ENCODE measurements at places on chromosomes 16 and 17. TPM values are rescaled to one million over a fixed set of nuclear protein-coding genes. Genes with fewer than 3 reads are reported as not detected.

GRCh38 chr17:51710634-51710979 lies 447.9 kb downstream of the CA10 start:
- DNase-seq: no peak

GRCh38 chr17:18992454-18993130 lies 12.0 kb downstream of the FAM83G start:
- no peak for DNase-seq

- no peak for DNase-seq
Observed at GRCh38 chr17:82548681-82549303, 29.3 kb downstream of the FOXK2 start.

- DNase-seq: no peak
Observed at GRCh38 chr17:55233840-55234239, 30.9 kb upstream of the HLF start.

GRCh38 chr16:69566240-69566980 lies 644 bp downstream of the NFAT5 start:
- DNase-seq: peak; percentile 70

DNA sequence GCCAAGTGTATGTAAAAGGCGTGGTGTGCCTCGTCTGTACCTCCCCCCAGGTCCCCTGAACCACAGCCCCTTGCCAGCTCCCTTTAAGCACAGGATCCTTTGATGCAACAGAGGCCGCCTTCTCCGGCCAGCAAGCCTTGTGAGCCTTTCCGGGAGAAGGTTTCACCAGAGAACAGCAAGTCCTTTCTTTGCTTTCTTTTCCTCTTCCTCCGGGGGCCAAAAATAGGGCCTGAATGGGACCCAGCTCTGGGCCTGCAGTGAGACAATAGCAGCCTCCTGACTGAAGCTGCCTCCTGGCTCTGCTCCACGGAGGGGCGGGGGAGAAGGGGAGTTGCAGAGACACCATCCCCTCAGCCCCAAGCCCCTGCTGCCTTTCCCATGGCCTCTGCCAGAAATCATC lies 9.0 kb downstream of the ADGRG1 start:
- no peak for DNase-seq

GRCh38 chr17:76271669-76272540 lies 6.8 kb downstream of the UBALD2 start:
- DNase-seq: peak; percentile 17

DNA sequence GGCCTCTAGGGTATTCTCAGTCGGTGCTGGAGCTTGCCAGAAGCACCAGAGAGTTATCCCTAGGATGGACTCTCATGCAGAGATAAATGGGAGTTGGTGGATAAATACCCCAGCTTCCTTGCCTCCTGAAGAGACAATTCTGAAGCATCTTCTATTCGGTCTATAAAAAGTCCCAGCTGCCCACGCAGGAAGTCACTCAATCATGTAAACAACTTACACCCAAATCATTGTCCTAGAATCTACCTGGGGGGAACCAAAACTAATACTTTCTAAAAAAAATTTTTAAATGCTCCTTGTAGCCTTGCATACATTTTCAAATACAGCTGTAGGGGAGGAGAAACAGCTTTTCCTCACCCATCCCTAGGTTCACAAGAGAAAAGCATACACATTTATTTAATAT lies 66.6 kb upstream of the ELAC2 start:
- no peak for DNase-seq

DNA sequence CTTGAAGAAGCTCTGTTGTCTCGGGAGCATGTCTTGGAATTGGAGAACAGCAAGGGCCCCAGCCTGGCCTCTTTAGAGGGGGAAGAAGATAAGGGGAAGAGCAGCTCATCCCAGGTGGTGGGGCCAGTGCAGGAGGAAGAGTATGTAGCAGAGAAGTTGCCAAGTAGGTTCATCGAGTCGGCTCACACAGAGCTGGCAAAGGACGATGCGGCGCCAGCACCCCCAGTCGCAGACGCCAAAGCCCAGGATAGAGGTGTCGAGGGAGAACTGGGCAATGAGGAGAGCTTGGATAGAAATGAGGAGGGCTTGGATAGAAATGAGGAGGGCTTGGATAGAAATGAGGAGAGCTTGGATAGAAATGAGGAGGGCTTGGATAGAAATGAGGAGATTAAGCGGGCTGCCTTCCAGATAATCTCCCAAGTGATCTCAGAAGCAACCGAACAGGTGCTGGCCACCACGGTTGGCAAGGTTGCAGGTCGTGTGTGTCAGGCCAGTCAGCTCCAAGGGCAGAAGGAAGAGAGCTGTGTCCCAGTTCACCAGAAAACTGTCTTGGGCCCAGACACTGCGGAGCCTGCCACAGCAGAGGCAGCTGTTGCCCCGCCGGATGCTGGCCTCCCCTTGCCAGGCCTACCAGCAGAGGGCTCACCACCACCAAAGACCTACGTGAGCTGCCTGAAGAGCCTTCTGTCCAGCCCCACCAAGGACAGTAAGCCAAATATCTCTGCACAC lies 21.2 kb downstream of the AKAP1 start:
- DNase-seq: no peak

DNA sequence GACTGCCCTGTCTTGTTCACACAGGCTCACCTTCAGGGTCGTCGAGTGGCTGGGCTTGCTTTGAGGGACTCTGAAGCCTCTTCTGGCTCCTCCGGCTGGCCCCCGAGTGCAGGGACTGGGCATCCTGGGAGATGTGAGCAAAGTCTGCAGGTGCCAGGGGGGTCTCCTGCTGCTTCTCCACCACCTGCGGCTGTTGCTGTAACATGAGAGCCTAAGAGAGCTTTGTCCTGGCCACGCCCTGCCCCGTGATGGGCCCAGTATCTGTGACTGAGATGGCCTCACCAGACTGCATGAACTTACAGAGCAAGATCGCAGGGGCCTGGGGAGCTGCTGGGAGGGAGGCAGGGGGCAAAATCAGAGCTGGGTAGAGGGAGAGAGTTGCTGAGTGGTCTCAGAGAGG lies 12.5 kb downstream of the ERN2 start:
- DNase-seq: no peak

DNA sequence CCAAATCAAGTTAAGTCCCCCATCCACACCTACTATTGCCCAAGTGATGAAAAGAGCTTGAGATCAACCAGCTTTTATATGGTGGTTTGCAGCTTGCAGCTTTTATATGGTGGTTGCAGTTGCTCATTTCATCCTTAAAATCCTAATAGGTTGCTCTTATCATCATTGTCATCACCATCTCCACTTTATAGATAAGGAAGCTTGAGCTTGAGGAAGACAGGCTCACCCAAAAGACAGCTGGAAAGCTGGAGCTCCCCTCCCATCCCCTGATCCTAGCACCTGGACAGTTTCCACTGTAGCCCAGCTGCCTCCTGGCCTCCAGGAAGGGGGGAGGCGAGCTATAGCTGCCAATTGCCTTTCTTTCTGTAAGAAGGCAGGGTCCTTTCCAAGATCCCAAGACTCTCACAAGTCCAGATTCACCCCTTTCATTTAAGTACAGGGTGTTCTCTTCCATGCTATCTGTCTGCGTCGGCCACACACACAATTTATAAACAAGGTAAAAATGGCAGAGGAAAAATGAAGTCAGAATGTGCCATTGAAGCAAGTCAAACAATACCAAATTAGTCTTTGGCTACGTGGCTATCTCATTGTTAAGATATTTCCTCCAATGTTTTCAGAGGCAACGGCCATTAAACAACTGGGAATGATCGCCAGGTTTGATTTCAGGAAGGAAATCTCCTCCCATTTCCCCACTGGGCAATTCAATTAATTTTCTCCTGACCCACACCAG lies 63.3 kb downstream of the PECAM1 start:
- peak; percentile 93 for DNase-seq

- DNase-seq: no peak
Observed at GRCh38 chr16:6356911-6357310, 975.7 kb upstream of the RBFOX1 start.

- no peak for DNase-seq
Observed at GRCh38 chr16:85437166-85438052, 175.7 kb upstream of the GSE1 start.

The TSNAXIP1 gene
- 4.0 TPM for total RNA-seq

The CALB2 gene
- 1.3 TPM for total RNA-seq

The RGS9 gene
- 4.7 TPM for total RNA-seq

The CHST5 gene
- 0.66 TPM for total RNA-seq

The LDAF1 gene
- total RNA-seq: 17.1 TPM
